NCI-H446 treated with DMSO at 0.1 percent for 48 hours (cell line): ENCODE measurements at places on chromosomes 3 and 15.

GRCh38 chr15:65824031-65824743 lies 32.1 kb upstream of the DENND4A start:
- DNase-seq = no peak

- no peak for DNase-seq
Observed at GRCh38 chr3:53420831-53421230, 73.5 kb upstream of the DCP1A start.

DNA sequence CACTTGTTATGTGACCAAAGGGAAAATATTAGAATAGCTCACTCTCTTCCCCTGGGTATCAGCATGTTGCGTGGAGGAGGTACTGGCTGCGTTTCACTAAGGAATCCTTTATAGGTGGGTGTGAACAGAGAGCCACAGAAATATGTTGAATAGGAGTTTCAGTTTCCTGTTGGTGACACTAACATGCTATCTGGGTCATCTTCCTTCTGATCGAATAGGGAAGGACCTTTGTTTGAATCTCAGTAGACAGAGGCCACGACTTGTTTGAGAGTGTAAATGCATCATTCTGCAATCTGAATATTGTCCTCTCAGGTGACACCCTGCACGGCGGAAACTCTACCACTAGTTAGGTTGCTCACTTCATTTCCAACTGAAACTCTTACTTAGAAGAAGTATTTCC lies 157.9 kb upstream of the SLC2A2 start:
- no peak for DNase-seq

- no peak for DNase-seq
Observed at GRCh38 chr15:78393137-78393536, 44.9 kb upstream of the IREB2 start.
